Adrenal gland (tissue), 19 donors: ENCODE measurements at places on chromosomes 5 and 9.

GRCh38 chr5:140965905-140966292 lies 377 bp upstream of the PCDHAC2 start:
- no peak for DNase-seq

- no peak for DNase-seq
Observed at GRCh38 chr9:93155716-93156474, 21.8 kb upstream of the NINJ1 start.

GRCh38 chr5:155729684-155730059 lies 597.3 kb upstream of the SGCD start:
- peak; percentile 61 for DNase-seq

DNA sequence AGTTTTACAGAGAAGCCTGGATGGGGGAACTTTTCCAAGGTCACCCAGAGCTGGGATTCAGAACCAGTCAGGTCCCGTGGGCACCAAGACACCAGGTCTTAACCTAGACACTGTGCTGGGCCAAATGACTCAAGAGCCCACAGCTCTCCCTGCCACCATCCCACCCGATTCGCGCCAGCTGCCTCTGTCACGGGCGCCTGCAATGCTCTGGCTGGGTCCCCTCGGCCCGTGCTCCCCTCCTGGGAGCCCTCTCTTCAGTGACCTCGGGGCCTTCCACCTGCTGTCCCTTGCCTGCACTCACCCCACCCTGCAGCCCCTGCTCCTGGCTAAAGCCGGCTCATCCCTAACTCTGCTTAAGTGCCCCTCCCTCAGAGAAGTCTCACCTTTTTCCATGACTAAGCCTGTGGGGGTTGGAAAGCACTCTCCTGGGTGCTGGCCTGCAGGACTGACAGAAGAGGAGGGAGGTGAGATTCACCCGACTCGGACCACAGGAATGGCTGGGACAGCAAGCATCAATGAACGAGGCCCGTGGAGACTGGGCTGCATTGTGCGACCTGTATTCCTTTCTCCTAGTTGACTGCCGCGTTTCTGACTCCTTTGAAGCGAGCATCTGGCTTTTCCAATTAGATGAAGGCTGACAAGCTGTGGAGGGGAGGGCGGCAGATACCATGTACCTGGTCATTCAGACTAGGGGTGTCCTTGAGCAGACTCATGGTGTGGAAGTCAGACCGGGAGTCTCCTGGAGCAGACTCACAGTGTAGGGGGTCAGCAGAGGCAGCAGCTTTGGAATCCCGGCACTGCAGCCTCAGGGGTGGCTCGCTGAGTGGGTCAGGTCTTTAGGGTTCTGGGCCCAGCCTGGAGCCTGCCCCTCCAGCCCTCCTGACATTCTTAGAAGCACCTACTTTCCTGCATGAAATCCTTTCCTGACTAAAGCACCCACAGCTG lies 5.8 kb upstream of the IL4 start:
- no peak for DNase-seq

DNA sequence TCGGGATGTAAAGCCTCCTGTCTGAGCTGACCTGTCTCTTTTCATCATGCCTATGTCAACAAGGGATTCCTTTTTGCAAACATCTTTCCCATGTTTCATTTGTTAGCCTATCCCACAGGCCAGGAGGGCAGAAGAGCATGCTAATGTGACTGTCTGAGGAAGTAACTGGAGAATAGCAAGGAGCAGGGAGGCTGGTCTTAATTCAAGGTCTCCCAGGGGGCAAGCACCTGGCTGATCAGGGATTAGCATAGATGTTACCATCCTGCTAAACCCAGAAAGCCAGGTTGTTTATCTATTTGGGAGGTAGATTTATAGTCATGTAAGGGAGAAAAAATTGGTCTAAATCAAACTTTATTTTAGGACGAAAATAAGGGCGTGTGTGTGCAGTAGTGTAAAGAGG lies 36.7 kb upstream of the MAP1B start:
- no peak for DNase-seq

- no peak for DNase-seq
Observed at GRCh38 chr5:51484326-51484725, 101.1 kb downstream of the ISL1 start.

GRCh38 chr5:179008667-179009066 lies 13.5 kb upstream of the GRM6 start:
- no peak for DNase-seq

DNA sequence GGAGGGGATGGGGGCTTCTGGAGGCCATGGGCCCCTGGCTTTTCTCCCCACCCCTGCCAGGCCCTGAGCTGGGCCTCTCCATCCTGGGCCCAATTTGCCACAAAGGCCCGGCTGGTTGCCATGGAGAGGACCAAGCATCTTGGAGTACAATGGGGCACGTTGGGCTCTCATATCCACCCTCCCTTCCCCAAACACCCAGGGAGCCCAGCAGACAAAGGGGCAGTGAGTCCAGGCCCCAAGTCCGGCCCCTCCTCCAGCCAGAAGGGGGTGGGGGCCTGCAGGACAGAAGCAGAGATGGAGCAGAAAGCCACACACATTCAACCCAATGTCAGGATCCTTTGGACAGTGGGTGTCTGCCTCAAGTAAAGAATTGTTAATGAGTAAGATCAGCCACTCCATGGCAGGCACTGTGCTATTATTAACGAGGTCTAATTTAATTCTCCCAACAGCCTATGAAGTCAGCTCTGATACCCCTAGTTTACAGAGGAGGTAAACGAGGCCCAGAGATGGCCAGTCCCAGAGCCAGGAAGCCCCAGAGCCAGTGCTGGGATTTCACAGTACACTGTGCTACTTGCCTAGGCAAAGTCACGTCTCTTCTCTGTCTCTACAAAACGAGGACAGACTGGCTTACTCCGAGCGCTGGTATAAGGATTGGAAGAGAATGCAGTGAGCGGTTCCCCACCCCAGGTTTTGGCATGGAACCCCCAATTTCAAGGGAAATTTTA lies 2.3 kb downstream of the CRB2 start:
- DNase-seq, result no peak

GRCh38 chr5:100644185-100644584 lies 109.0 kb downstream of the FAM174A start:
- no peak for DNase-seq

DNA sequence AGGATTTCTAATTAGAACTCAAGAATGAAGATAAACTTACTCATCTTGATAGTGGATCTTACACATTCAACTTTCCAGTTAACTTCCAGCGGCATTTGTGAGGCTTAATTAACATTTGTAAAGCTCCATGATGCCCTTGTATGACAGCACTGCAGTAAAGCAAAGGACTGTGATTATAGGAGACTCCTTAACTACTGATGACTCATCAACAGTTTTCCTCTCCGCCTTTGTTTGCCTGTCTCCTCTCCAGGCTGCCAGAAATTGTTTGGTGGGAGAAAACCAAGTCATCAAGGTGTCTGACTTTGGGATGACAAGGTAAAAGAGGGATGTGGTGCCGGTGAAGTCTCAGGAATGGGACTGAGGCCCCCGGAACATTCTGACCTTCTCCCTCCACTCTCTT lies 20.4 kb upstream of the CYFIP2 start:
- no peak for DNase-seq

DNA sequence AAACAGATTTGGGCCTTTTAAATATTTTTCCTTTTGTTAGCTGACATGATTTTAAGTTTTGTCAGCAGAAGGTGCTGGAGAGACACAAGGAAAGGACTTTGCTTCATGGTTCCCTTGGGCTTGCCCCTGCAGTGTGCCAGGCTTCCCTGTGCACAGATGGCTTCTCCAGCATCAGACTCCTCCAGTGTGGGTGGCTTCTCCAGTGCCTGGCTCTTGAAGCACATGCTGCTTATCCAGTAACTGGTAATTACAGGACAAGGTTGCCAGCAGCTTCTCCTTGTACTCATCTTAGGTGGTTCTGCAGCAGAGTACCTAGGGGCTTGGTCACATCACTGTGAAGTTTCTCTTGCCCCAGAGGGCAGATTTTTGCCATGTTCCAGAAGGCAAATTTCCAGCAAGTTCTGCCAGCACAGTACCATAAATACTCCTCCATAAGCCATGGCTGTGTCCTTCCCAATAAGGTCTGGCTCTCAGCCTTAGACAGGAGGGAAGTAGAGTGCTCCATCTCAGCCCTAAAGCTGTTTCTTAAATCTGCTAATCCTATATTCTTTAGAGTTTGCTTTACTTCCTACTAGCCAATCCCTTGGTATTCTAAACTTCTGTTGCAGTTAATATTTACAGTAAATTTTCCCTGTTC lies 62.4 kb downstream of the PJA2 start:
- no peak for DNase-seq

DNA sequence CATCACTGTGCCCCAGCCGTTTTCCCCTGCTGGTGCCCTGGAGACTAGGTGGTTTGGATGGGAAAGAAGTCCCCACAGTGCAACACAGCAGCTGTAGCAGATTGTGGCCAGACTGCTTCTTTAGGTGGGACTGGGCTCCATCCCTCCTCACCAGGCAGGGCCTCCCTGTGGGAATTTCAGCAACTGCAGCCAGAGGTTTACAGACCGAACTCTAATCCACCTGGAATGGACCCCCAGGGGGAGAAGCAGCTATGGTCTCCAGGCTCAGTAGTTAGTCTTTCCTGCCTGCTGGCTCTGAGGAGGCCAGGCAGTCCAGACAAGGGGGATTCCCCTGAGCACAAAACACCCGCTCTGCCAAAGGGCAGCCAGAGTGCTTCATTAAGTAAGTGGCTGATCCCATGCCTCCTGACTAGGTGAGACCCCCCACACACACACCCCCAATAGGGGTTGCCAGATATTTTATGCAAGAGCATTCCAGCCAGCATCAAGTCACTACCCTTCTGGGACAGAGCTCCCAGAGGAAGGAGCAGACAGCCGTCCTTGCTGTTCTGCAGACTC lies 188.9 kb downstream of the SGCD start:
- no peak for DNase-seq

GRCh38 chr5:76852772-76853171 lies 3.0 kb downstream of the S100Z start:
- no peak for DNase-seq

- no peak for DNase-seq
Observed at GRCh38 chr5:163869581-163869980, 364.2 kb downstream of the MAT2B start.

DNA sequence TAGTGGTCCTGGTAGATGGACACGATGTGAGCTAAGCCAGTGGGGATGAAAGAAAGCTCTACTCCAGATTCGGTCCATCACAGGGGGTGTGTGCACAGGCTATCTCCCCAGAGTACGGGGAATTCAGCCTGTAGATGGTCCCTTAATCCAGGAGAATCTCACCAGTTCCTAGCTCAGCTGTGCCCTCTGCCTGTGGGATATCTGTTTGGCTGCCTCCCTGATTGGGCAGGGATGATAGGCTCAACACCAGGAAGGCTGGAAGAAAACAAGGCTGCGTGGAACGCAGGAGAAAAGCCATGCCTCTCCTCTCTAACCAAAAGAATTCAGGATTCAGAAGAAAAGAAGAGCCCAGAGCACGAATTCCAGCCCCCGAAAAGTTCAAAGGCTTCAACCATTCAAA lies 40.9 kb downstream of the VLDLR start:
- DNase-seq, result no peak

DNA sequence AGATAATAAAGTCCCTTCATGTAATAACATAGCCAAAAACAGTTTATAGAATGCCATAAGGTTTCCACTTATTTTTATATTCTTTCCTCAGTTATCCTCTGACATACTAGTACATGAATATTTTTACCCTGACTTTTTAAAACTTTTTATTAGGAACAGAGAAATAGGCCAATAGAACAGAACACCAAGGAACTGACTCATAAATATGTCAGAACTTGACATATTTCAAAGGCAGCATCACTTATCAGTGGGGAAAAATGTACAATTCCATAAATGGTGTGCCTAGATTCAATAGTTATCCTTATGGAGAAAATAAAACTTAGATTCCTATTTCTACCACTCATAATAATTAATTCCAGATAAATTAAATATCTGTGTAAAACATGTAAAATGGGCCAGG lies 9.4 kb downstream of the STARD4 start:
- DNase-seq, result no peak

DNA sequence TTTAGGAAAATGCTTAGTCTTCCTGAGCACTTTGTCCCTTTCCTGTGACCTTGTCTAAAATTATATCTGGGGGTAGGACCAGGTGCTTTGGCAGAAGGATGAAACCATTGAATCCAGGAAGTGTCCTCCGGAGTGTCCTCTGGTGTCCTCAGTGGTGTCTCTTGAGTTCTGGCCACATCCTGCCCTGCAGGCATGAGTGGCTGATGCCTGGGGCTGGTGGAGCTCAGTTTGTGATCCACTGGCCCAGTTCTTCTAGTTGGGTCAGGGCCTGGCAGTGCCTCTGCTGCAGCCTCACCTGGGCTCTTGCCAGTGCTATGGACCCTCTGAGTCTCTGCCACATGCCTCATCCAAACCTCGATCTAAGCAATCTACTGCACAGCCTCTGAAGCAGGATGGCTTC lies 14.4 kb upstream of the TMED7 start:
- no peak for DNase-seq

DNA sequence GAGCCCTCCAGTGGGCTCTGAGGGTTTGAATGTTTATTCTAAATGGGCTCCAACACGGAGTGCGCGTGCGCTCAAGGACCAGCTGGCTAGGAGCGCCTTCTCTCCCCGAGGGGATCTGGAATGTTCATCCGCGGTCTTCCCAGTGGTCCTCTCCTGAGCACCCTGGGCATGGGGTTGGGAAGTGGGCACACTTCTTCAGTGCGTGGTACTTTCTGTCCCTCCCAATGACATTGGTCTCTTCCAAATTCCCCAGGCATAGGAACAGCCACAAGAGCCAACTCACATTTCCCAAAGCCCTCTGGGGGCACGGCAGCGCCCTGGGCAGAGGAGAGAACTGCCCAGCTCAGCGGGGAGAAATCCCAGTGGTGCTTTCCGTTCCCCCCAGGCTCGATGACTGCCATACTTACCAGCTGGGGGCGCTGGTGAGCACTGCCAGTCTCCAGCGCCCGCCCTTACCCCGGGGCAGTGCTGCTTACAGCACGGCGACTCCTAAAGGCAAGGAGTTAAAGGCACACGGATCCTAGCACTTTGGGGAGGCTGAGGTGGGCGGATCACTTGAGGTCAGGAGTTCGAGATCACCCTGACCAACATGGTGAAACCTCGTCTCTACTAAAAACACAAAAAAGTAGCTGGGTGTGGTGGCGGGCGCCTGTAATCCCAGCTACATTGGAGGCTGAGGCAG lies 29.9 kb upstream of the OBP2B start:
- DNase-seq, result peak; percentile 83

DNA sequence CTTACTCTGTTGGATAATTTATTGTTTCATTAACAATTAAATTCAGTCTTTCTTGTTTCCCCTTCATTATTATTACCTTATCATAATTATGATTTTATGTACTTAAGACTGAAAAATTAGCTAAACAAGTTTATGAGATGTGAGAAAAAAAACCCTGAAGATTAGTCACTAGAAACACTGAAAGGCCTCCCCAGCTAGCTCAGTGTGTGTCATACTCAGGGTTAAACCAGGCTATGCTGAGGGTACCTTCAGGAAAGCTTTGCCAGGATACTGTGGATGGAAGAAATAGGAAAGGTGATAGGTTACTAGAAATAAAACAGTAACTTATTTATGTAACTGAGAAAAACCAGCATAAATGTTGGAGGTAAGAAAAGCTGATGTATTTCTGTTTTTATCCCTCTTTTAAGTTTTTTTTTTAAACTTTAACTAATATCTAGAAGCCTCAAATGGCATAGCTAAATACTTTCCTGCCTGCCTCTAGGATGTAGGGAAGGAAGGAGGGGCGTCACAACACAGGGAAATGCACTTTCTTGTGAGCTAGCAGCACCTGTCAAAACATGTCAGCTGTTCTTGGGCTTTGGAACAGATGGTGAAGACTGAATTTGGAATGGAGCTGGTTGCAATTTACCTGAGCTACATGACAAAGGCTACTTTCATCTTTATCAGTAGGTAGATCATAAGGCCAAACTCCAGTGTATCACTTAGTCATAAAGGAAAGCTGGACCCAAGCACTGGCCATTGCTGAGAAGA lies 24.2 kb downstream of the NMRK1 start:
- no peak for DNase-seq

GRCh38 chr5:61969755-61970154 lies 336.3 kb upstream of the KIF2A start:
- DNase-seq, result no peak
